NCI-H82 (cell line): ENCODE measurements at places on chromosomes 2 and 18.

DNA sequence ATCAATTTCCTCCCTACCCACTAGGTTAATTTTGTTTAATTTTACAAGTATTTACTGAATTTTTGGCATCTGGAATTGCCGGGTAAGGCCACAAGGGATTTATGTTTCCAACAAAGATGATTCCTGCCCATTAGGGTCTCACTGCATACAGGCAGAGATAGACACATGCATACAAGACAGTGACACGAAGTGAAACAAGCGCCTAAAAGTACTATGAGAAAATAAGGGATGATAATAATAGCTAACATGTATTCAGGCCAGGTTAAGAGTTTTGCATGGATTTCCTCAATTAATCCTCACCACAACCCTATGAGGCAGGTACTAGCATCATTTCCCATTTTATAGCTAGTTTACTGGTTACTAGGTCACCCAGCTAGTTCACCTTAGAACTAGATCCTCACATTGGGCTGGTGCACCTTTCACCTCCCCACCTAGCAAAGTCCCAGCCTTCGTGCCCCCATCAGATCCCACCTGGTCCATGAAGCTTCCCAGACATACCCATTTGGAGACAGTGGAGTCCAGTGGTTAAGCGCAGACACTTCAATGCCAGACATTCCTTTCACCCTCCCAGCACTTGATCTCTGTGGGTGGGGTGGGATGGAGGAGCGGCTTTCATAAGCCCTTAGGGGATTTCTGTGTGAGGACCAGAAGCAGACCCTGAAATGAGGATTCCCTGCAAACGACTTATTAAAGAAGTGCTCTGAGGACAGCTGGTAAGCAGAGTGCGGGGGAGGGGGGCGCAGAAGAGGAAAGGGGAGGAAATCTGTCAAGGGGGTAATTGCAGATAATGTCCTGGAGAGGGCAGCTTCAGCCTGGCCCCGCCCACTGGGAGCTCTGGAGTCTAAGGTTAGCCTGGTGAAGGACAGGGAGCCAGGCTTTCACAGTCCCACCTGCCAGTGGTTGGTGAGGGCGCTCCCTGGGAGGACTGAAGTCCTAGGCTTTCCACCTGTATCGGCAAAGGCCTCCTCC lies 5.8 kb upstream of the DGUOK start:
- peak; percentile 95 for DNase-seq

DNA sequence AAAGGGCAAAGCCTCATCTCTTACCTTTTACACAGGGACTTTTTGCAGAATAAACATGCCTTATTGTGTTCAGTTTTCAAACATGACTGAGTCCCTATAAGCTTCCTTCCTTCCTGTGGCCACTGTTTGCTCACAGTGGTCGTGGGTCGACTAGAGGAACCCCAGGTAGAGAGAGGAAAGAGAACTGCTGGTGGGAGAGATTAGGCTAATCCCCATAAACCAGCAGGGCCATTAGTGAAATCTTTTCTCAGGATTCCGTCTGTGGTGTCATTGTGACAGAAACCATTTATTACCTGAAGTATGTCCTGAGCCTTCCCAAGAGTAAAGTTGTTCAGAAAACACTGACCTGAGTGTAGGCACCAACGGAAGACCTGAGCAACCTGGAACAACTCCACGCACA lies 21.3 kb upstream of the BOD1L2 start:
- peak; percentile 74 for DNase-seq

GRCh38 chr2:96927405-96928171 lies 57.7 kb upstream of the SEMA4C start:
- no peak for DNase-seq

- DNase-seq, result no peak
Observed at GRCh38 chr18:51049137-51049536, 19.1 kb downstream of the SMAD4 start.

GRCh38 chr18:68791801-68792200 lies 6.1 kb upstream of the CCDC102B start:
- no peak for DNase-seq

GRCh38 chr2:231699006-231699405 lies 9.3 kb upstream of the PTMA start:
- no peak for DNase-seq

DNA sequence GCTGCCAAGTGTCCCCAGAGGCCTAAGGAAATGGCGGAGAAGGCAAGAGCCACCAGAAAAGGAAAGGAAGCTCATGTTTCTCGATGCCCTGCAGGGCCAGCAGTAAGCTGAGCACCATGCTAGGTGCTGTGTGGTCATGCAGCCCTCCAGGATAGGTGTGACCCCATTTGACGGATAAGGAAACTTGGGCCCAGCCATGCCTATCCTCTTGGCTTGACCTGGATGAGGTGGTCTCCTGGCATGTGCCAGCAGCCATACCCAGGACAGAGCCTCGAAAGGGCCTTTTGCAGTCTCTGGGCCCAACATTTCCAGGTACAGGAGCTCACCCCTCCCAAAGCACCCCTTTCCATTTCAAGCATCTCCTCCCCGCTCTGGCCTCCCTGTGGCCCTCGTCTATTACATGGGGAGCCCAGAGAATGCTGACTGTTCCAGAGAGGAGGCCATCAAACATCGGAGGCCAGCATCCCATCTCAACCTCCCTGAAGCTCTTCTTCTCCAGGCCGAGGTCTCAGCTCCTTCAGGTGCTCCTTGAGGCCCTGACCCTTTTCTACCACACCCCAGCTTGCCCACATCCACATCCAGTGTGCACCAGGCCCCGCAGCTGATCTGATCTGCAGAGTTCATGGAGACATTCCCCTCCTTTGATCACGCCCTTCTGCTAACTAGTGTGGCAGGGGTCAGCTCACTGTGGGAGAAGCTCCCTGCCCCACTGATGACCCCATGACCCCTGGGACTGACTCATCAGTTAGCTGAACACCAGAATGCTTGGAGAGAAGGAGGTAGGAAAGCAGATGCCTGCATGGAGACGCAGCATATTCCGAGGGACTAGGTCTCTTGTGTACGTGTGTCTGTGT lies 208.4 kb downstream of the TNS1 start:
- no peak for DNase-seq

DNA sequence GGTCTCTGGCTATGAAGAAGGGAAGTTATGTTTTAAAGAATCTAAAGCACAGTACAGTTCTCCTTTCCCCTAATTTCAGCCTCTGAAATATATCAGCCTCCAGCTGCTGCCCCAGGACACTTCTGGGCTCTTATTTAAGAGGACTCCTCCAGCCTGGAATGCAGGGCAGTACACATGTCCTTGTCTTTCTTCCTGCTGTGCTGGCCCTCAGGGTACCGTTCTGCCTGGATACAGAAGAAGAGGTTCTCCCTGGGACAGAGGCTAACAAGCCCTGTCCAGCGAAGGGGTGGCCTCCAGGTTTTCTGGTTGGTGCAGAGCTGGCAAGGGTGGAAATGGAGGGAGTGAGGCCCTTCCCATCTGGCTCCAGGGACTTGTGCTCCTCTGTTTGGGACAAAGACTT lies 22.1 kb downstream of the MLPH start:
- DNase-seq, result no peak

DNA sequence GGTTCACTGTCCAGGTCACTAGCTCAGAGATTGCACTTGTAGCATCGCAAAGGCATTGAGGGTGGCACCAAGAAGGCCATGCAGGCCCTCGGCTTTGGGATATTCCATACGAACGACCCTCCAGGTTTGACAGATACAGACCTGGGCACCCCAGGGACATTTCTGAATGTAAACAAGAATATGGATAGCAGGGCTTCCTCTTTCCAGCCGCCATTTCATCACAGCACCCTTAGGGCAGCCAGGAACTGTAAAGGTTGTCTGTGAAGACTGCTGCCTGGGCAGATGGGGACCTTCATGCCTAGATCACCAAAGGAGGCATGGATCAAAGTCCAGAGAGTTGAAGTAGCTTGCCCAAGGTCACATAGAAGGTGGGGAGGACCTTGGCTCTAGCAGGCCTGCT lies 70.5 kb downstream of the ACTR2 start:
- DNase-seq, result no peak

- DNase-seq, result no peak
Observed at GRCh38 chr2:191404568-191404991, 159.4 kb downstream of the MYO1B start.

DNA sequence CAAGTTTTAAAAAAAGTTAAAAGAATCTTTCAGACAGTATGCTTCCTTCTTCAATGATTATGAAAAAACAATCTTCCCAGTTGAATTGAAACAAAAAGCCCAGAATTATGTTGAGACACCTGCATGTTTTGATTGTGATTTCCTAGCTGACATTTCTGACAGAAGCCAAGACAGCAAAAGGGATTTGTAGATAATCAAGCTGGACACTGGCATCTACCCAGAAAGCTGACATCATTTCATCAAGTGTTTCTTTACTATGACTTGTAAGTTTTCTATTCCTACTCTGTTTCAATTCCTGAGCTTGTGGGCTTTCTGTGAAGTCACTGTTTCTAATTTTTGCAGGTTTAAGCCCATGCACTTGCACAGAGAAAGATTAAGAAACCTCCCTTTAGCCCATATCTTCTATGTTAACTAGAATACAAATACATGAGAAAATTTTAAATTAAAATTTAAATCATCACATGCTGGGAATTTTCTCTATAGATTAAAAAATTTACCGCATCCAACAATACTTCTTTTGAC lies 82.9 kb upstream of the CCDC85A start:
- no peak for DNase-seq

DNA sequence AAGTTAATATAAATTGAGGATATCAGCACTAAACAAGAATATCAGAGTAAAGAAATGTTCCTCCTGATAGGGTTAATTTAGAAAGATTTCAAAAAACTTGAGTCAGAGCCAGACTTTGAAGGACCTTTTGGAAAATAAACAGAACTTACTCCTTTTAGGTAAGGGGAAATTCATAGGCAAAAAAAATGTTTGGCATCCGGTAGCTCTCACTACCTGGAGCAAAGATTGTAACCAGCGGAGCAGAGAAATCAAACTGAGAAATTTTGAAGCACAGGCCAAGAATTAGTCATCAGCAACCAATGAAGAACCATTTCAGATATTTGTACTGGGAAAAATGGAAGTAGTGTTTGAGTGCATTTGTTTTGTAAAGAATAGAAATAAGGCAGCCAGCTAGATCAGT lies 113.0 kb downstream of the ICA1L start:
- no peak for DNase-seq

DNA sequence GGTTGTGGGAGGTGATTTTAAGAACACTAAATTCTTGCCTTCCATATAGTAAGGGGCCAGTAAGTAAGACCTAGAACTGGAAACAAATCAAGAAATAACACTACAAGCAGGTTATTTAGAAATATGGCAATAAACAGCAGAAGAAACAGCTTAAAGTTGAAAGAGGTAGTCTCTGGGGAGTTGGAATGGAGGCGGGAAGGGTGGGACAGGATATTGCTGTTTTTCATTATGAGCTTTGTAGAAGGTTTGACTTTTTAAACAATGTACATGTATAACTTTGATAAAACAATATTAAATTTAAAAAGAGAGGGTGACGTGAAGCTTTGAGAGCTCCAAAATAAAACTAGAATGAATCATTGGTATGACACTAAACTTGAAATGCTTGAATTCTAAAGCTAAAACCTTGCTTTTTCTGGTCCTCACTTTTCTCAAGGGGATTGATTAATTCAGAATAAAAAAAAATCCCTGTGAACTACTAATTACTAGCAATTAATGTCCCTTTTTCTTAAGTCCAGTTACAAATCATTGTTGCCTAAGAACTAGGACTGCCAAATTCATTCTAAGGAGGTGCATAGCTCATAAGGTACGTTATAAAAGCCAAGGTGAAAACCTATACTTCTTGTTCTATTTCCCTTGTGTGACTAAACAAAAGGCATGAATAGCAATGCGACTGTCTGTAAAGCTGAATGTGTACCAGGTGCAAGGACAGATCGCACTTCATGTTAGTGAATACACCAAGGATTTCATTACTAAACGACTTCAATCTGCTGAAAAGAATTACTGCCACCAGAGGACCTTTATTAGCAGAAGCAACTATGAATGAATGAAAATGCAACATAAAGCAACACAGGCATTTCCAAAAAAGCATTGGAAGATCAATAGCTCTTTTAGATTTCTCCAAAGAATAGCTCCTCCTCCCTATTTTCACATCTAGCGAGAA lies 177.5 kb downstream of the RBM43 start:
- no peak for DNase-seq

DNA sequence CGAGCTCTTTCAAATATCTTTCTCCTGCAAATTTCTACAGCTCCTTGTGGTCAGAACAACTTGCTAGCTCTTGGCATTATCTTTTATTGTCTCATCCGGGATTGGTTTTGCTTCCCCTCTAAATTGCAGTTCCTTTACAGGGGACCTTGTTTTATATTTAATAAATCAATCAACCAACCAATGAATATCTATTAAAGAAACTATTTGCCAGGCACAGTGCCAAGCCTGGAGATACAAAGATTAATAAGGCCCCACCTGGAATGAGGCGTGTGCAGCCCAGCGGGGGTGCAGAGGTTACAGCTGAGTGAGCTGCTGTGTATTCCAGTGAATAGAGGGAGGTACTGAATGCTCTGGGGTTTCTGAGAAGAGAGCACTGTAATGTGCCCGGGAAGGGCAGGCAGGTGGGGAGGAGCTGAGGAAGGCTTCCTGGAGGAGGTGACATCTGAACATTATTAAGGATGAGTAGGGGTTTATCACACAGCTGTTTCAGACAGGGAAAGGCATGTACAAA lies 51.8 kb downstream of the LIPG start:
- DNase-seq, result no peak

GRCh38 chr2:62642429-62643099 lies 62.9 kb upstream of the EHBP1 start:
- no peak for DNase-seq

DNA sequence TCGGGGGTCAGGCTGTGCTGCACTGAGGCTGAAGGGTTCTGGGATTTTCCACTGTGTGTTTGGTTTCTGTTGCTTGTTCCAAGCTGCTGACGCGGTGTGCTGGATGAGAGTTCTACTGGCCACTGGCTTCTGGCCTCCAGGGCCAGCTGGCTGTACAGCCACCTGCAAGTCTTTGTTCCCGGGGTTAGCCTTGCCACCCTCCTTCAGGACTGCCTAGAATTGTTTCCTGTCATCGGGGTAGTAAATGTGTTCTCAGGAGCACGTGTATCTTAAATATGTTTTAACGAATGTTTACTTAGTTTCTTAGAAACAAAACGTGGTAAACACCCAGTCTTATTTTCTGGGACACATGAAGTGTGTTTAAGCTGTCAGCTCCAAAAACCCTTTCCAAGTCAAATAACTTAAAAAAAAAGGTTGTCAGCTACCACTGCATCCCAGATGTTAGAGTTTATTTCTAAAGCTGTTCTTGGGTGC lies 231.2 kb downstream of the AGAP1 start:
- no peak for DNase-seq

GRCh38 chr2:1664076-1664605 lies 80.2 kb downstream of the PXDN start:
- no peak for DNase-seq

DNA sequence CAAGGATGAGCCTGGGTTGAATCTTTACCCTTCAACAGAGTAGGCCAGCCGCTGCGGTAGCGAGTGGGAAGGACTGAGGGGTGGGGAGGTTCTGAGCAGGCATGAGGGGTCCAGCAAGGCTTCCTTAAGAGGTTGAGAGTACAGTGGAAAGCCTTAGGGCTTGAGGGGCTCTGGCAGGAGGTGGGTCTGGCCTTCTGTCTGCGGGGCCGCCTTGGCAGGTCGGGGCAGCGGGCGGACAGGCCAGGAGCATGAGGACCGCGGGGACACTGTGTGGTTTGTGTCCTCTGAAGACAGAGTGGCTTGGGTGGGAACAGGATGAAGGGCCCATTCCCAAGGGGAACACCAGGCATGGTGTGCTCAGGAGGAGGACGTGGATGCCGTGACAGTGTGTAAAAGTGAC lies 250.3 kb downstream of the AGAP1 start:
- no peak for DNase-seq
